ENCODE measurements at places on chromosomes 4 and X. TPM values are rescaled to one million over a fixed set of nuclear protein-coding genes. Genes with fewer than 3 reads are reported as not detected.

GRCh38 chrX:2184089-2184488 is 316.7 kb downstream of the DHRSX start:
- no peak for DNase-seq

DNA sequence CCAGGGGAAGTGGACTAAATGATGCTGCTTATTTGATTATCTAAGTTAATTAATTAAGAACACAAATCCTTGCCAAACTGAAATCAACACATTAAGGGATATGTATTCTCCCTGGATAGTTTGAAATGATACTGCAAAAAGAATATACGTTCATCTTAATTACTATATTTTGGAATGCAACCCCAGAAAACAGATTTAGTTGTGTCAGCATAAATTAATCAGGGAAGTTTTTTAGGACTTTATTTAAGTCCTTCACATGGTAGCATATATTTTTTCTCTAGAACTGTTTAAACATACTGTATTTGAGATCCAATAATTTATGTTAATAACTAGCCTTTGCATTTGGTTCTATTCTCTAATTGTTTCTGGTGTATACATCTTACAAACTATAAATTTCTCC is 52.5 kb downstream of the NRK start:
- DNase-seq = no peak

- peak; percentile 2 for DNase-seq
Observed at GRCh38 chrX:38409289-38409688, 56.9 kb downstream of the OTC start.

GRCh38 chr4:141348573-141348972 is 127.9 kb downstream of the ZNF330 start:
- no peak for DNase-seq

- no peak for DNase-seq
Observed at GRCh38 chr4:27844376-27844775, 983.7 kb downstream of the STIM2 start.

UGT2A1 gene
- not detected for total RNA-seq

IBSP gene
- not detected for total RNA-seq

PITX2 gene
- 60.5 TPM for total RNA-seq

Measured in LHCN-M2 (cell line).